NCI-H2171 treated with DMSO at 0.1 percent for 48 hours (cell line): ENCODE measurements at places on chromosomes 16 and 17.
A peak's percentile ranks its signal among the peaks of the same experiment; 100 is the strongest.

- no peak for DNase-seq
Measured at GRCh38 chr16:79750311-79750710, 149.8 kb upstream of the MAF start.

GRCh38 chr17:78414178-78415162 lies 36.0 kb downstream of the PGS1 start:
- no peak for DNase-seq

DNA sequence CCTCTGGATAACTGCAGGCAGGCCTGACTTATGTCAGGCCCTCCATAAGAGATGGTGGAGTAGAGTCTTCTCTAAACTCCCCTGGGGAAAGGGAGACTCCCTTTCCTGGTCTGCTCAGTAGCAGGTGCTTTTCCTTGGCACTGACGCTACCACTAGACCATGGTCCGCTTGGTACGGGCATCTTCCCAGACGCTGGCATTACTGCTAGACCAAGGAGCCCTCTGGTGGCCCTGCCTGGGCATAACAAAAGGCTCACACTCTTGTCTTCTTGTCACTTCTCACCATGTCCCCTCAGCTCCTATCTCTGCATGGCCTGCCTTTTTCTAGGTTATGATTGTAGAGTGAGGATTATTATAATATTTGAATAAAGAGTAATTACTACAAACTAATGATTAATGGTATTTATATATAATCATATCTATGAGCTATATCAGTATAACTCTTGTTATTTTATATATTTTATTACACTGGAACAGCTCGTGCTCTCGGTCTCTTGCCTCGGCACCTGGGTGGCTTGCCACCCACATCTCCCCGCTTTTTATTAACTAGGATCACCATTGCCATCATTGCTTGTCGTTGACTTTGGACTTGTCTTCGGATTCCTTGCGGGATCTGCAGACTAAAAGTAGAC lies 59.8 kb upstream of the ARL4D start:
- peak; percentile 79 for DNase-seq

DNA sequence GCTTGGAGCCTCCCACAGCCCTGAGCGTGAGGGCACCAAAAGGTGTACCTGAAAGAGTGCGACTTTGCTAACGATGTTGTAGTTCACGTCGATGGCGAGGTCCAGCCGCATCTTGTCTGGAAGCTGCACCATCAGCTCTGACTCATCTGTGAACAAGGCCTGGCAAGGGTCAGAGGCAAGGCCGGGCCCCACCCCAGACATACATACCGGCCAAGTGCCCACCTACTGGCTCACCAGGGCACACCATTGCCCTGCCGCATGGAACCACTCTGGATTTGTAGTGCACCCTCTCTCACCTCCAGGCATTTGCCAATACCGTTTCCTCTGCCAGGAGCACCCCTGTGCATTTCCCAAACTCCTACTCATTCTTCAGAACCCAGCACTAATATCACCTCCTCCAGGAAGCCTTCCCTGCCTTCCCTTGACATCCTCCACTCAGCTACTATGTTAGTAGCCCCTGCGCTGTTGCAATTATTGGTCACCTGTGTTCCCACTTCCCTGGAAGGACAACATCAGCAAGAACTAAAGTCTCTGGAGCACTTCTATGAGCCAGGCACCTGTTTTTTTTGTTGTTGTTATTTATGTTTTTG lies 69.4 kb downstream of the CNGB1 start:
- DNase-seq: no peak

DNA sequence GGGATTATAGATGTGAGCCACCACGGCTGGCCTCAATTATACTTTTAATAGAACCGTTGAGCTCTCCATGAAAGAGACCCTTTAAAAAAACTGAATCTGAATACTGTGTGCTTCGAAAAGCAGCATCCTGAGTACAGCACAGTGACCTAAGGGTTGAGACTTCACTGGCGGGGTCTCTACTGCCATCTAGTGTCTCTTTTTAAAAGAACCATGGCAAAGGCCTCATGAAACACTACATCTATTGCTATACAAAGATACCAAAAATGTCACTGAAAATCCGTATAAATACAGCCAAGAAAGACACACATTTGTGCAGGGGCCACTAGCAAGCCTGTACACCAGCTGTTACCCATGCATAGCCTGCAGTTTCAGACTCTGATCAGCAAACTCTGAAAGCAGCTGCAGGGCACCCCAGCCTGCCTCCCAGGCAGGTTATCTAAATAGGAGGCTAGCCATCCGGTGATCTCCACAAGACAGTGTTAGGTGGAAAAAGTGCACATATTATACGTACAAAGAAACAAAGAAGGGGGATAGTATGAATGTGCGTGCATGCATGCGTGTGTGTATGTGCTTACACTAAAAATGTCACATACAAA lies 35.3 kb downstream of the NPLOC4 start:
- DNase-seq: peak; percentile 80

GRCh38 chr17:27872776-27873175 lies 20.4 kb downstream of the LYRM9 start:
- no peak for DNase-seq

GRCh38 chr17:17951524-17951923 lies 20.7 kb downstream of the TOM1L2 start:
- no peak for DNase-seq

DNA sequence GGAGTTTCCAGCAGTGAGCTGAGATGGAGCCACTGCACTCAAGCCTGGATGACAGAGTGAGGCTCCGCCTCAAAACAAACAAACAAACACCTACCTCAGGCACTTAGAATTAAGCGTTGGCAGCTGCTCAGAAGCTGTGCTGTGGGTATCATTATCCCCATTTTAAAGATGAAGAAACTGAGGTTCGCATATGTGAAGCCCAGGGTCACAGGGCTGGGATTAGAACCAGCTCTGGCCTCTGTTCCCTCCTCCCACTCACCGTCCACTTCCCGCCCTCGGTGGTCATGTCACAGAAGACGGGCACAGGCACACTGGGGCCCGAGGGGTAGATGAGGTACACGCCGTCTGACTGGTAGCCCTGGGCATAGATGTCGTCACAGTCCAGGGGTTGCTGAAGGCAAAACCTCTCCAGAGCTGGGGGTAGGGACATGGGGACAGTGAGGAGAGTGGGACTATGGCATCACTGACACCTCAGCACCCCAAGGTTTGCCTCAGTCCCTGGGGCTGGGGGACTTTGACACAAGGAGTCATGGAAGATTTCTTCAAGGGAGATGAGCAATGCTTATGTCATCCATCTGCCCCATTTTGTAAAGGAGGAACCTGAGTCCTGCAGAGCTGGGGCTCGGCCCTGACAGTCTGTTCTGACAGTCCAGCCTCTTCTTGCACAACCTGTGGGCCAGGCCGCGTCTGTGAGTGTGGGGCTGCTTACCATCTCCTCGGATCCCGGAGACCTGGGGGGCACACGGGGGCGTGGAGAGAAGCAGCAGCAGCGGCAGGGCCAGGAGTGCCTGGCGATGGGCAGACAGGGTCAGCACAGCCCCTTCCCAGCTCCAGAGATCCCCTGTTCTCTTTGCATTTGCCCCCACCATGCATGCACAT lies 700 bp downstream of the MFAP4 start:
- DNase-seq: peak; percentile 39

DNA sequence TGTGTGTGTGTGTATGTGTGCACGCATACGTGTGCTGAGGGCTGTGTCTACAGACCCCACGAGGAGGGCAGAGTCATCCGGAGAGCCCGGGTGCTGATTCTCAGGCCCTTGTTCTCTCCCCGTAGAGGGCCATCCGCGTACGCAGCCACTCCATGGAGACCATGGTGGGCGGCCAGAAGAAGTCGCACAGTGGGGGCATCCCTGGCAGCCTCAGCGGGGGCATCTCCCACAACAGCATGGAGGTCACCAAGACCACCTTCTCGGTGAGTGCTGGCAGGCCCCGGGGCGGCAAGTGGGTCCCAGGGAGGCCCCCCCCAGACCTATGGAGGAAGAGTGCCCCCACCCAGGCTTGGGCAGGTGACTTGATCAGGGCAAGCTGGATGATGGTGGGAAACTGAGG lies 45.5 kb downstream of the OR1D5 start:
- DNase-seq: no peak

DNA sequence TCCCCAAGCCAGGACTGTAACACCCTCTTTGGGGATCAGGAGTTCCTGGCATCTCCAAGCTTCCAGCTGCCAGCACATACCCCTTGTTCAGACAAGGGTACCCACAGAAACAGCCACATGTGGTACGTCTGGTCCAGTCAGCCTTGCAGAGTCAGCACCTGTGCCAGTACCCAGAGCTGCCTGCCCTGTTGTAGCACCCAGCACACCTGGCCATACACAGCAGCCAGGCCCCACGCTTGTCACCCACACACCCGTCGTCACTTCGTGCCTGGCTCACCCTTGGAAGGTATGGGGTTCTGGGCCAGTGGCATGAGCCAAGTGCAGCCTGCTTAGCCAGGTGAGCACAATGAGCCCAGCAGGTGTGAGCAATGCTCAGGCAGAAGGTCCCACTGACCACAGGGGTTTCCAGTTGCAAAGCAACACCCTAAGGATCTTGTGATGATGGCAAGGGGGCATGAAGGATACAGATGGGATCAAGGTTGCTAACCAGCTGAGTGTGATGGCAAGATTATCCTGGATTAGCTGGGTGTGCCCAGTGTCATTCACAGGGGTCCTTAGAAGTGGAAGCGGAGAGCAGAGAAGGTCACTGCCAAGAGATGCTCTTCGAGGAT lies 202.3 kb downstream of the CPPED1 start:
- DNase-seq: no peak
